ENCODE measurements at places on chromosomes 11 and 22.

- no peak for DNase-seq
These were observed 195.0 kb downstream of the KIF18A start for GRCh38 chr11:27912916-27913315.

- DNase-seq: no peak
These were observed 11.2 kb upstream of the LYVE1 start for GRCh38 chr11:10579700-10580099.

GRCh38 chr11:94737171-94737611 lies 31.0 kb upstream of the AMOTL1 start:
- no peak for DNase-seq

DNA sequence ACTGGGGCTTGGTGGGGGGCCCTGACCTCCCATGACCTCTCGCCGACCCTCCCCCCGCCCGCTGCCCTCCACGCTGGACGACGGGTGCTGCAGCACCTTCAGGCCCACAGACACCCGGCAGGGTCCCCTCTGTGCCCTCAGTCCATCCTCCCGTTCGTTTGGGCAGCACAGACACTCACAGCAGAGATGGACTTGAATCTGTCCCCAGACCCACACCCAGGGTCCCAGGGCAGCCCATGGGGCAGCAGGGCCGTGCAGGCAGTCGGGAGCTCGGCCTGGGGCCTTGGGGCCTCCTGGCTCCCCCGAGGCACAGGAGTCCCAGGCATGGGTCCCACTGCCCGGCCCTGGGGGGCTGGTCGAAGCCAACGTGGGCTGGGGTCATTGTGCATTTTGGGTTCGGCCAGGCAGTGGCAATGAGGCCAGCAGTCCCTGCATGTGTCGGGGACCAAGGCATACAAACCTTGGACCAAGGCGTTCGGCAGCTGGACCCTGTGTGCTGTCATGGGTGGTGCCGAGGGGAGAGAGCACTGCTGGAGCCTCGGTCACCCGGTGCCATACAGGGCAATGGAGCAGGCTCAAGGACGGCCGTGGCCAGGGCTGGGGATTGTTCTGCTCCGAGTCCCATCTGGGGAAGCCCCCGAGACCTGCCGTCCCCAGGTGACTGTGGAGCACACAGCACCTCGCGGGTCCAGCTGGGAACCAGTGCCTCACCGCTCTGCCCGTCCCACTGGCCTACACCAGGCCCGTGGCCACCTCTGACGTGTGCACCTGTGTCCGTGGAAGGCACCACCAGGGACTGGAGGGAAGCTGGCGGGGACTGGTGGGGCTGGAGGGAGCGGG lies 19.3 kb upstream of the BRSK2 start:
- DNase-seq: no peak

- no peak for DNase-seq
These were observed 74.8 kb downstream of the NAT10 start for GRCh38 chr11:34180040-34180813.

All from body of pancreas (tissue), 4 donors.